Hematopoietic multipotent progenitor cell treated with erythropoietin and hydrocortisone succinate and interleukin-3 and kit ligand, for 17 days (in vitro differentiated cells): ENCODE measurements at places on chromosomes 3 and 15.

DNA sequence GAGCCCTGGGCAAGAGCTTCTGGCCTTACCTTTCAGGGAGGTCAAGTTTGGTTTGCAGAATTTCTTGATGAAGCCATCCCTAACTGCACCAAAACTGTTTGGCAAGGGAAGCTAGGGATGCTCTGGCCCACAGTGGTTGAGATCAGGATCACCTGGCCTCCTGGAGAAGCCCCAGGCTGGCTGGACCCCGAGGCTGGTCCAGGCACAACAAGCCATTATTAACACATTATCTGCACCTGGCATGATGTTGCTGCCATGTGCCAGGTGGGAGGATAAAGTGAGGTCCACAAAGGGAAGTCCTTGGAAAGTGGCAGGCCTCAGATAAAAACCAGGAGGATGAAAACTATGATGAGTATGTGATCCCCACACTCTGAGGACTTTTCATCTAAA is 35.9 kb upstream of the DUSP7 start:
- DNase-seq: no peak

GRCh38 chr3:115227461-115227860 is 80.4 kb upstream of the ZBTB20 start:
- DNase-seq: no peak

DNA sequence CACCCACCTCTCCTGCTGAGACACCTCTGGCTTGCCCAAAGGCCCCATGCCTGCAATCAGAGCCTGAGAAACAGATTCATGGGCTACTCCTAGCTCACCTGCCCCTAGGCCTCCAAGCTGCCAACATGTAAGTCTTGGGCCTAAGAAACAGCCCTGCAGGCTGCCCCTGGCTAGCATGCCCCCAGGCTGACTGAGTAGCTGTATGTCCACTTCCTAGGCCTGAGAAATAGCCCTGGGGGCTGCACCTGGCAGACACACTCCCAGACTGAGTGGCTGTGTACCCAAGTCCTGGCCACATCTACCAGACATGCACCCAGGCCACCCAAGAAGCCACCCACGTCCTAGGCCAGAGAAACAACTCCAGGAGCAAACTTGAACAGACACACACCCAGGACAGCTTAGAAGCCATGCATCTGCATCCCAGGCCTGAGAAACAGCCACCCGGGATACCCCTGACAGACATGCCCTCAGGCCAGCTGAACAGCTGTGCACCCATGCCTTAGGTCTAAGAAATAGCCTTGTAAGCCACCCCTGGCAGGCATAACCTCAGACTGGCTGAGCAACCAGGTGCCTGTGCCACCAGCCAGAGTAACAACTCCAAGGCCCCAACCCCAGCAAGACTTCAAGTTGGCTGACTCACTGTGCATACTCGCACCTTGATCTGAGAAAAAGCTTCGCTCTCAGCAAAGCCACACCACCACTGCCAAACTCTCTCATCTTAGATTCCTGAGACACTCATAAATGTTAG is 12.0 kb upstream of the NRG4 start:
- DNase-seq: no peak

- no peak for DNase-seq
These were observed 156.9 kb downstream of the MEGF11 start for GRCh38 chr15:66096688-66097058.

DNA sequence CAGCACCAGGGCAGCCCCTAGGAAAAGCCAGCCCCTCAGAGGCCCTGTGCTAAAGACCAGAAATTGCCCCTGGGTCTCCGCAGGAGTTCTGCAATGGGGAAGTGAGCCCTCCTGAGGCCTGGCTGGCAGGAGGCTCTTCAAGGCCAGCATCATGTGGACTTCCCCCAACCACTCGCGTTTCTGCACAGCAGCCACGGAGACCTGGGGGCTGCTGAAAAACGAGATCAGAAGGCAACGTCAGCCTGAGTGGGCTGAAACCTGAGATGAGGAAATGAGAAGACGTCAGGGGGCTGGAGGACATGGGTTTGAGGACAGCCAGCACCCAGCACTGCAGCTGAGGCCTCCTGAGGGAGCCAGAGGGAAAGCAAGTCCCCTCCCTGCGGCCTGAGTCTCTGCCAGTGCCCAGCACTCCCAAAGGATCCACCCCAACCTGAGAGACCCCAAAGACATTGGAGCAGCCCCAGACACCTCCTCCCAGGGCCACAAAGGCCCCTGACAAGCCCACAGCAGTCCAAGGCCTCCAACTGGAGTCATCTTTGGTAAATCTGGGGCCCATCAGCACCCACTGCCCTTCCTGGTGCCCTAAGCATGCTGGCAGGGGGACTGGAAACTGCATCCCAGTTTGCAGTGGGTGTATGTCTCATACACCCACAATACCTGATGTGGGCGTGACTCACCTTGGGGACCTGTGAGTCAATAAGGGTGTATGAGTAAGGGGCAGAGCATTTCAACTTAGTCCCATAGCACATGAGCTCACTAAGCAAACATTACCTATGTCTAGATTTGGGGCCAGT is 29.2 kb upstream of the CYP11A1 start:
- no peak for DNase-seq
